ENCODE measurements at places on chromosomes 5 and 9.

DNA sequence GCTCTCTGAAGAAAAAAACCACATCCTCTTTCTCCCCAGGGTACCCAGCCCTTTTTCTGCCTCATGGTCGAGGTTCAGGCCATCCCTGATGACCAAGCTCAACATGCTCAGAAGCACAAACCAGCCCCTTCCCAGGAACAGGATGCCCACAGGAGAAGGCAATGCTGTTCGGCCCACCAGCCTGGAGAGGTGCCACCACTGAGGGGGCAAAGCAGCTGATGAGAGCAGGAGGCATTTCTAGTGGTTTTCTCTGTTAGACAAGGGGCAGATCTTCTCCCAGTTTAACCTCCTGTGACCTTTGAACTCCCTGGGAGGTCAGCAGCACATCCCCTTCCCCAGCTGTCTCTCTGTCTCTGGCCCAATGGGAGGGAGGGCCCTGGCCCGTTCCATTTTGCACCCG lies 73.0 kb downstream of the PAX5 start:
- DNase-seq, result no peak

- DNase-seq, result no peak
Measured at GRCh38 chr5:32506201-32506661, 61.7 kb upstream of the ZFR start.

GRCh38 chr9:113945784-113946183 lies 69.7 kb downstream of the ZNF618 start:
- no peak for DNase-seq

- no peak for DNase-seq
Measured at GRCh38 chr5:118440496-118440895, 547.9 kb downstream of the DTWD2 start.

DNA sequence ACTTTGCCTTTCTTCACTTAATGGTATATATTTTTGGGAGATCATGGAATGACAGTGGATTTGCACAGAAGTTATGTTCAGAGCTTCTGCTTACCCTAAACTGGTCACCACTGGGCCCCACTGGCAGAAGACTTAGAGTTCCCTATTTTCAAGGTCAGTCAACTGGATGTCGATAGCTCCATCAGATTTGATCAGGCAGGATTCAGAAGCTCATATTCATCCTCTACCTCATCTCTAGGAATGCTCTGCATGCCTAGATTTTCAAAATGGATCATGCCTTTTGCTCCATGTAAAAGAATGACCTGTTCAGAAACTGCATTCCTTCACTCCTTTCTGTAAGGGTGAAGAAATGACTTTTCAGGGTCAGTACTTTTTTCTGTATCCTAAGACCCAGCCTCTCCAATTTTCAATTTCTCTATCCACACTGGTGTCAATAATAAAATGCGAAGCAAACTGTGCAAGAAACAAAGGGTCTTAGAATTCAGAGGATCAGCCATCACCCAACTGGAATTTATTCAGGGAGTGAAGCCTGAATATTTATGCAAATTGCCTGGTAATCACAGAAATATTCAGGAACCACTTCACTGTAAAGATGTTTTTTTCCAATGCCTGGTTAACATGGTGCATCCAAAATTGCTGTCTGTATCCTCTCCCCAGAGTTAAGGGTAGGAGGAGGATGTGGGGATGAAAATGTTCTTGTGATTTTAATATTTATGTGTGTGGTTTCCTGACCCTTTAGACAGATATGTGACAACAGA lies 125.4 kb downstream of the DOCK2 start:
- DNase-seq, result no peak

GRCh38 chr5:172881691-172882370 lies 47.8 kb downstream of the ERGIC1 start:
- peak; percentile 7 for DNase-seq

GRCh38 chr5:23996525-23996924 lies 489.1 kb downstream of the PRDM9 start:
- no peak for DNase-seq

GRCh38 chr5:72612810-72613209 lies 105.6 kb upstream of the ZNF366 start:
- DNase-seq, result no peak

- no peak for DNase-seq
Measured at GRCh38 chr9:82938426-82939218, 124.3 kb downstream of the RASEF start.

DNA sequence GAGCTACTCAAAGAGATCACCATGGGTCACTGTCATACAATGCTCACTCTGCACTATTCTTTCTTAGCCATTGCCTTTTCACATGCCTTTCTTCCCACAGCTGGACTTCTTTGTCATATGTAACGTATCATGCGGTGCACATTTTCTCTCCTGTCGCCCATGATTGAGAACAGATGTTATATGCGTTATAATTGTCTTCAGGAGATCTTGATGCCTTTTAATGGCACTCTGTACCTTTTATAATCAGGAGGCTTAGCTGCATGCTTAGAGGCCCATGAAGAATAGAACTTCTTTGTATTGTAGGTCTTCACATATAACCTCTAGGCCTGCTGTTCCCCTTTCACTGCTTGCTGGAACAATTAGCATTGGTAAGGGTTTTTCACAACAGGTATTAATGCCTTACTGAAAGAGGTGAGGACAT lies 436.1 kb downstream of the CDH10 start:
- no peak for DNase-seq

GRCh38 chr9:36007316-36007708 lies 29.4 kb upstream of the RECK start:
- DNase-seq, result no peak

DNA sequence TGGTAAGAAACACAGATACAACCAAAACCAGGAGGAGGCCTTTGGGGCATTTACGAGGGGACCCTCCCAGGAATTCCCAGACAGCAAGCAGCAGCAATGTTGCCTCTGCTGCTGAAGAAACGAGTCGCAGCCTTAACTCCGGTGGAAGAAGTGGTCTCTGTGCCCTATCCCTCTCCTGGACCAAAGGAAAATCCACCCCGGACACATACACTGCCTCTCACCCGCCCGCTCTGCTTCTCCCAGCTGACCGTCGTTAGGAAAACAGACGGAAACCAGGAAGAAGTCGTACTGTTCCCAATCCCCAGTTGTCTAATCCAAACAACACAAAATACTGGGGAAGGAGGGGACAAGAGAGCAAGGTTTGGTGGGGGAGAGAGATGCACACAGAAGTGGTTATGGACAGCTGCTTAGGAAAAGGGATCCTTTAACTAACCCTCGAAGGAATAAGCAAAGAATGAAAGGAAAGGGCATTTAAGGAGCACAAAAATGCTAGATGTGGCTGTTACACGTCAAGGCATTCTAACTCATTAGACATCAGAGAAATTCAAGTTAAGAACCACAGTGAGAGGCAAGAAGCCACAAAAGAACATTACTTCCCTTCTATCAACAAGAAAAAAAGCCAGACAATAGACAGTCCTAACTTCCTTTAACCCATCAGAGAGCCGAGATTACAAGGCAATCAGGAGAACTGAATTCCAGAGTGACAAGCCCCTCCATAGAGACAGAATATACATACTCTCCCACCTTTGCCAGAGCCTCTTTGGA lies 71.9 kb downstream of the ACTL7B start:
- DNase-seq, result no peak

DNA sequence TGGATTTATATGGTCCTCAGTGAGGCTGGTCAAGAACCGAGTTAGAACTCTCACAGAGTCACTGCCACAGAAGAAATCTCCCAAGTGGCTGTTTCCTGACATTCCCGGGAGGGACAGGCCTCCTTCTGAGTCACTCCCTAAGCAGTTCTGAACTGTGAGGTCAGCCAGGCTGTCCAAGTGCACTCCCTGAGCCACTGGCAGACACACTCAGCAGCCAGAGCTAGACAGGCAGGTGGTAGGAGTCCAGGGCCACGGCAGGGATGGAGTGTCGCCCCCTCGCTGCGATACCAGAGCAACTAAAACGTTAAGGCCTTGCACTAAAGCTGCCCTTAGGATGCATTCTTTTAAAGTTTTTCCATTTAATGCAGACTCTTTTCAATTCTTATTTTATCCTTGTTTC lies 3.4 kb downstream of the IL4 start:
- DNase-seq, result no peak

- no peak for DNase-seq
Measured at GRCh38 chr9:127706836-127707241, at the start of gene CFAP157. TSS of gene CFAP157 (plus strand) at chr9:127706988. CDS start at chr9:127707032, 44 bp downstream.

GRCh38 chr5:1064383-1065142 lies 47.3 kb downstream of the SLC12A7 start:
- no peak for DNase-seq

- DNase-seq, result no peak
Measured at GRCh38 chr5:82679660-82680059, 397.5 kb downstream of the TMEM167A start.

- DNase-seq, result no peak
Measured at GRCh38 chr5:140112685-140113179, 1.2 kb upstream of the PURA start.

DNA sequence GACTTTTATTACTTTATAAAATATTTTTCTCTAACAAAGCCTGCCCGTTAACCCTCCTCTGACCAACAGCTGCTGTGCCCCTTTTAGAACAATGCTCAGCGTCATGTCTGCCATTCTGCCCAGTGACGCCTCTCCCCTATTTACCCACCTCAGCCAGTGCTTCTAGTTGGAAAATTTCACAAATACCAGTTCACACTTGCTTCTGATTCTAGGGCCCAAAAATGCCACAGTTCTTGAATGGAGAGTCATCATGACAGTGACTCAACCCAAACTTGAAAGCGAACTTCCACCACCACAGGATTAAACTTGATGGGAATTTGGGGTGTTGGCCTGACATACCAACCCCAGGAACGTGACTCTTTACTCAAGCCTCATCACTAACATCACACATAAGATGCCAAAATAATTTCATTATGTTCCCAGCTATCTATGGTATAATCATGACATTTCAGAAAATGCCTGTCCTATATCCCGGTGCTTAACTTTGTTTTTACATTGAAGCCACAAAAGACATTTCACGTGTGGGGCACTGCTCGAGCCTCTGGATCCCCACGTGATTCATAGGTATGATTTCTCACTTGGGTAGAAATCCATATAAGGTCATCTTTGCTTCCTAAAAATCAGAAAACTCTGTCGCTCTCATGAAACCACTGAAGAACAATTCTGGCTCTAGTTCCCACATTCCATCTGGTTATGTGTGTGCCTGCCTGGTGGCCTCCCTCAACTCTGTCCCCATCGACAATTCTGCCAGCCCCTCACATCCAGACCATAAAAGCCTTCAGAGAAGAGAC lies 220.9 kb downstream of the ACTL7B start:
- no peak for DNase-seq

DNA sequence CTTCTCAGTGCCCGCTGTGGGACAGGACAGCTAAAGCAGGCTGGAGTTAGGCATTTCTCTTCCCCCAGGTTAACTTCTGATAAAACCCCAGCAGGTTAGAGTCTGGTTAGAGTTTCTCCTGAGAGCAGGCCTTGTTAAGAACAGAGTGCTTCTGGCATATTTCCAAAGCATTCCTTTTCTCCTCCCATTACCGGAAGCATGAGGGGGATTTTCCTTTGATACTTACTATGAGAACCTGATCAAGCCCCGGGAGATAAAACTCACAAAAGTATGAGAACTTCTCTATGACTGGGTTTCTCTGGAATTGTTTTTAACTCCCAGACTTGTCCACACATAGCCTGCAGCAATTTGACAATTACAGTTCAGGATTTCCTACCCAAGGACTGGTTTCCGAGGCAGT lies 77.4 kb upstream of the MAST4 start:
- no peak for DNase-seq

- no peak for DNase-seq
Measured at GRCh38 chr5:139644001-139644456, 4.1 kb upstream of the CXXC5 start.

DNA sequence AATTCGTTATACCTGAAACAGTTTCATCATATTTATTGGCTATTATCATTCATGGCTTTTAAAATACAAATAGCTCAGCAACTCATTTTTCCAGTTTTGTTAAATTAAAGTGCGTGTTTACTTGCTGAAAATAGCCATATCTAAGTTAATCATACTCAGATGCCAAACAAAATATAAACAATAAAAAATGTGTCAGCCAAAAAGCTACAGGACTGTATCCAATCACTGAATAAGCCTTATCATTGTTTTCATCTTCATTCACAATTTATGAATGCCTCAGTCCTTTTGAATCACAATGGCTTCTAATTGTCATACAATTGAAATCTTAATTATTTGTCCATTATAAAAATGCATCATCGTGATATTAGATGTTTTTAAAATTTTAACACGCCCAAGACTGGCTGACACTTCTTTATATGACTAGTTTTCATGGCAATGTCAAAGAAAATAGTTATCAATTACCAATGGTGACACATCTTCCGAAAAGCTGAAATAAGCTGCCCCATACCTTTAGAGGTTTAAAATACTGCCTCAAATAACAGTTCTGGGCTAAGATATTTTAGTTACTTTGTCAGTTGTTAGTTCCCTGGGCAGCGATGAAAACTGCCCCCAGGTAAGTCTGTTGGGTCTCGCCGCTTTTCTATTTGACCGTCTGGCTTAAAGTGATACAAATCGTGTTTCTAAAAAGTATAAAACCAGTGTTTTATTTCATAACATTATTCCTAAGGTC lies 1.8 kb downstream of the NFIB start:
- no peak for DNase-seq

- DNase-seq, result no peak
Measured at GRCh38 chr5:2355859-2356258, 395.6 kb downstream of the IRX2 start.

Measured in stimulated activated CD8-positive, alpha-beta memory T cell treated with anti-CD3 and anti-CD28 coated beads, Interleukin-12 subunit alpha, Interleukin-12 subunit beta, amount 100 ng/mL, for 1 hour (primary cell).